ENCODE measurements at places on chromosomes 7 and 10. TPM values are rescaled to one million over a fixed set of nuclear protein-coding genes. Genes with fewer than 3 reads are reported as not detected.

MRC1 gene
- total RNA-seq: not detected

SPDYE2 gene
- total RNA-seq: not detected

CREB5 gene
- total RNA-seq: not detected

- no peak for DNase-seq
Measured at GRCh38 chr7:91771394-91771793, 109.1 kb downstream of the MTERF1 start.

DNA sequence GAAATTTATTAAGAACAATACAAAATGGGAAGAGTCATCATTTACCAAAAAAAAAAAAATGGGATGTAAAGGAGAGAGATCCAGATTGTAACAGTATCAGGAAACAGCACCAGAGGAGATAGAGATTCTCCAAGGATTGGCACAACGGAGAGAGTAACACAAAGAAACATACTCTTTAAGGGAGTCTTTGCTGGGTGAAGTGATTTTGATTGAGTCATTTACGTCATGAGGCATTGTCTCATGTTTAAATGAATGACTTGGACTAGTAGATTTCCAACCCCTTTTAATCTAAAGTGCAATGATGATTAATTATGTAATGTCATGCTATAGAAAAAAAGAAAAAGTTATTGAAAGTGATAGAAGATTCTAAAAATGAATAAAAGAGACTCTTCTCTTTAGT lies 68.8 kb downstream of the ITGB8 start:
- no peak for DNase-seq

- DNase-seq: no peak
Measured at GRCh38 chr10:26555719-26556368, 117.7 kb downstream of the APBB1IP start.

DNA sequence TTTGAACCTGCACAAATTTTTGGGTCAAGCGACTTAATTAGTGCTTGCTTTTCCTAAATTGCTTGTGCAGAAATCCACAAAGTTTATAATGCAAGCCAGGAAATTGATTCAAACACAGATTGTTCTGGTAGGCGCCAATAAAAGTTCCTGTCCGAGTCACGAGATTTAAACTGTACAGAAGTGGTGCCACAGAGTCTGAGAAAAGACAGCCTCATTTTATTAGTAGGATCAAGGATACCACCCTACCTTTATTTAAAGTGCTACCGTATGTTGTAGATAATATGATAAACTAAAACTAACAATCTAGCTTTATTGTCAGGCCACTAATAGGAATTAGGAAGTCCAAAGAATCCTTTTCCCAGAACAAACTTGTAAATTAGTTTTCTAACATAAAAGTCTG lies 696.7 kb downstream of the TNS3 start:
- DNase-seq: no peak

DNA sequence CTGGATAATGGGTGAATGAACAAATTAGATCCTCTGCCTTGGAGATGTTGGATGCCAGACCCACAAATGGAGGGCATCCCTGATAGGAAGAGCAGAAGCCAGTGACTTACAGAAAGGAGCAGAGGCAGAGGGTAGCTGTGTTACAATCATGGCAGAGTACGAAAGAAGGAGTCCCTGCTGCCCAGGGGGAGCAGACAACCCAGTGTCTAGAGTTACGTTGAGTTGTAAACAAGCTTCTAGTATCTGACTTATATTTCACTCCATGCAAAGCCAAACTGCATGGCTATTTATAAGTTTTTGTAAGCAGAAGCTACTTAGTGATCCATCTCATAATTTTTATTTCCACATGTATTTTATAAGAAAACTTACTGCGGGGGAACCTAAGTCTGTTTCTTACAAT lies 56.2 kb upstream of the A1CF start:
- no peak for DNase-seq

DNA sequence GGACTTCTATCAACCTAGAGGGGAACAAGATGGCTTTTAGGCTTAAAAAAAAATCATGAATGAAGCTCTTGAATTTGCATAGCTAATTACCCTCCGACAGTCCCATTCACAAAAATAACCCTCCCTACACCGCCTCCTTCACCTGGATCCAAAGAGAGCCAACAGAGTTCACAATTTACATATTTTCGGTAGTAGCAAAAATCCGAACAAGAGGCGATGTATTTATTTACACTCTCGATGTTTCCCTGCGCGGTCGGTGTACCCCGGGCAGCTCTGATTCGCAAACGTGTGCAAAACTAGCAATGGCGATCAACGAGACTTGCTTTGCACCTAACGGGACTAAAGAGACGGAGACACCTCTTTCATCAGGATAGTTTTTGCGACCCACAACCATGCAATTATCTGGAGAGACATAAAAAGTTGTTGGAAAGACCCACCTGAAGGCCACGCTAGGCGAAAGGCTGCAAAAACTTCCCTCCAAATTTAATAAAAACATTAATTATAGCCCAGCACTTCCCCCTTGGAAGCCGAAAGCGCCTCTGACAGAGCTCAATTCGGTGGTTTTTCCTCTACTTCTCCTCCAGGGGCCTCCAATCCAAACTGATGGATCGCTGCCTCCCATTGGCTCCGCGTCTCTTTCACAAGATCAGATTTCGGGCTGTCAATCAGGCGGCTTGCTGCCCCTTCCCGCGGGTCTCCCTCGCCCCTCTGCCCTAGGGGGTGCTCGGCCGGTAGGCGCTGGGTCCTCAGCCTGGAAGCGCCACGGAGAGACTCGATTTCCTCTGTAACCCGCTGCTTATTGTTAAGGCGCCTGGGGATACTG lies at the start of gene ETV1:
Gene ETV1, minus strand, starts transcription at position 541 of the 823 bp plus-strand sequence. CDS start 614 bp downstream, outside the sequence.
- DNase-seq: no peak

Measured in activated CD4-positive, alpha-beta T cell treated with anti-CD3 and anti-CD28 coated beads, Interleukin-2, amount 10 ng/mL, durations not matched to agents 24 days and 14 days (primary cell).